ENCODE measurements at places on chromosomes 7 and 10.

GRCh38 chr10:28186461-28186860 lies 116.4 kb downstream of the MPP7 start:
- DNase-seq = no peak

GRCh38 chr7:34145603-34146002 lies 240.3 kb downstream of the BMPER start:
- no peak for DNase-seq

GRCh38 chr7:157484411-157485081 lies 147.7 kb downstream of the DNAJB6 start:
- DNase-seq = no peak

- no peak for DNase-seq
Observed at GRCh38 chr10:61628151-61628874, 34.4 kb upstream of the CABCOCO1 start.

GRCh38 chr7:68739306-68739705 lies 859.0 kb upstream of the AUTS2 start:
- DNase-seq = no peak

GRCh38 chr10:15427843-15428414 lies 56.8 kb upstream of the FAM171A1 start:
- no peak for DNase-seq

DNA sequence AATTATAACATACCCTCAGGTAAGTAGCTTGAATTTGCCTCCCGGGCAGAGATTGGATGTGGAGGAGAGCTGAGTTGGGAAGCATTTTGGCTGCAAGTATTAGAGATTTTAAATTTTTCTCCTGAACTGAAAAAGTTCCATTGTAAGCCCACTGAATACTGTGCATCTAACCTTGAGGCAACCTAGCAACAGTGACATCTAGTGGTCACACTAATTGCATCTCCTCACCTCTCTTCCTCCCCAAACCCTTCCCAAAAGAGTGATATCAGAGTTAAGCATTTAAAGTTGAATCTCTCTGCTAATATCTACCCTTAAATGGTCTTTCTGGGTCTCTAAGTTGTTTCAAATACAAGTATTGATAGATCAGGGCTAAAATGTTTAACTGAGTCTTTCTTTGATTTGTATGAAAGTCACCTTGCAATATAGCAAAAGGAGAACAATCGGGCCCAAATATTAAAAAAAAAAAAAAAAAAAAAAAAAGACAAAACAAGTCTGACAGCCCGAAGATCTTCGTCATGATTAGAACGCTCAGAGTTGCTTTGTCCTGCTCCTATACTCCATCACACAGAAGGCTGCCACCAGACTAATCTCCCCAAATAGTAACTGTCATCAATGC lies 40.4 kb upstream of the DLX5 start:
- peak; percentile 4 for DNase-seq

DNA sequence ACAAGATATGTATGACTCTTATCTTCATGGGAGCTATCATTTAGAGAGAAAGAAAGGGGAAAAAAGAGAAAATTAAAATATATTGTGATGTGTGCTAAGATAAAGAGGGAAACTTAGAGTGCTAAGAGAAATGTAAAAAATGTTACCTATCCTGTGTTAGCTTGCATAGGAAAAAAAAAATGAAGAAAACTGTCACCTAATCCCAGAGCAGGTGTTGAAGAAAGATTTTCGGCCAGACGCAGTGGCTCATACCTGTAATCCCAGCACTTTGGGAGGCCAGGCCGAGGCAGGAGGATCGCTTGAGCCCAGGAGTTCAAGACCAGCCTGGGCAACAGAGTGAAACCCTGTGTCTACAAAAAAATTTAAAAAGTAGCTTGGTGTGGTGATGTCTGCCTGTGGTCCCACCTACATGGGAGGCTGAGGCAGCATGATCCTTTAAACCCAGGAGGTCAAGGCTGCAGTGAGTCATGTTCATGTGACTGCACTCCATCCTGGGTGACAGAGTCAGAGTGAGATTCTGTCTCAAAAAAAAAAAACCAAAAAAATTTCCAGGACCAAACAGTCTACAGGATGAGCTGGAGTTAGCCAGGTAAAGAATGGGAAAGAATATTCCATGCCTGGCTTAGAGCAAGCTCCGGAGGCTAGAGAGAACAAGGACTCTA lies 2.4 kb upstream of the MKLN1 start:
- DNase-seq = peak; percentile 11
